ENCODE measurements at places on chromosomes 12 and 14. TPM values are rescaled to one million over a fixed set of nuclear protein-coding genes. Genes with fewer than 3 reads are reported as not detected.

MANSC4 gene
- 0.19 TPM for polyA plus RNA-seq

TPH2 gene
- polyA plus RNA-seq = 0.04 TPM

CMA1 gene
- polyA plus RNA-seq = not detected

GLIPR1L2 gene
- 1.3 TPM for polyA plus RNA-seq

PLEKHG7 gene
- polyA plus RNA-seq = 0.54 TPM

INF2 gene
- polyA plus RNA-seq = 64.2 TPM

IL25 gene
- not detected for polyA plus RNA-seq

MMP19 gene
- 2.5 TPM for polyA plus RNA-seq

PZP gene
- polyA plus RNA-seq = 0.24 TPM

SLC5A8 gene
- 0.22 TPM for polyA plus RNA-seq

GPRC5D gene
- 2.4 TPM for polyA plus RNA-seq

ANO4 gene
- polyA plus RNA-seq = 3.4 TPM

OR6C2 gene
- not detected for polyA plus RNA-seq

RNASE13 gene
- 0.09 TPM for polyA plus RNA-seq

CDH24 gene
- 10.5 TPM for polyA plus RNA-seq

MYF5 gene
- polyA plus RNA-seq = 0.07 TPM

OAS2 gene
- polyA plus RNA-seq = 2.9 TPM

ARMH4 gene
- polyA plus RNA-seq = 3.8 TPM

RGS6 gene
- polyA plus RNA-seq = 2.7 TPM

PTGDR gene
- polyA plus RNA-seq = 1.5 TPM

CAPS2 gene
- 3.1 TPM for polyA plus RNA-seq

EPYC gene
- 0.13 TPM for polyA plus RNA-seq

TSPAN19 gene
- polyA plus RNA-seq = 0.09 TPM

ASCL1 gene
- 6.4 TPM for polyA plus RNA-seq

CLMN gene
- 18.7 TPM for polyA plus RNA-seq

DPY19L2 gene
- polyA plus RNA-seq = 12.6 TPM

E2F7 gene
- 3.7 TPM for polyA plus RNA-seq

PAPLN gene
- polyA plus RNA-seq = 69.1 TPM

VRK1 gene
- 13.3 TPM for polyA plus RNA-seq

PRICKLE1 gene
- 6.0 TPM for polyA plus RNA-seq

PMCH gene
- 0.18 TPM for polyA plus RNA-seq

SMARCC2 gene
- polyA plus RNA-seq = 70.7 TPM

RFC5 gene
- 22.2 TPM for polyA plus RNA-seq

CLEC4C gene
- 0.07 TPM for polyA plus RNA-seq

R3HDM2 gene
- 64.2 TPM for polyA plus RNA-seq

NFE2 gene
- polyA plus RNA-seq = 2.1 TPM

HOMEZ gene
- polyA plus RNA-seq = 15.7 TPM

NANOG gene
- 0.10 TPM for polyA plus RNA-seq

CCDC38 gene
- 0.36 TPM for polyA plus RNA-seq

PLEKHD1 gene
- polyA plus RNA-seq = 0.03 TPM

PLXNC1 gene
- polyA plus RNA-seq = 20.3 TPM

MUCL1 gene
- not detected for polyA plus RNA-seq

MIP gene
- 0.24 TPM for polyA plus RNA-seq

ASPG gene
- polyA plus RNA-seq = 11.7 TPM

TAC3 gene
- 13.5 TPM for polyA plus RNA-seq

CCDC177 gene
- 0.07 TPM for polyA plus RNA-seq

B3GNT4 gene
- polyA plus RNA-seq = 1.8 TPM

ZFYVE26 gene
- polyA plus RNA-seq = 24.9 TPM

NEUROD4 gene
- 0.01 TPM for polyA plus RNA-seq

KRT74 gene
- polyA plus RNA-seq = not detected

BDKRB2 gene
- 9.1 TPM for polyA plus RNA-seq

TCL1B gene
- 0.03 TPM for polyA plus RNA-seq

EXOC3L4 gene
- 33.7 TPM for polyA plus RNA-seq

DCN gene
- 568 TPM for polyA plus RNA-seq

NEMP1 gene
- 12.0 TPM for polyA plus RNA-seq

PAH gene
- 172 TPM for polyA plus RNA-seq

MGP gene
- polyA plus RNA-seq = 152 TPM
